Non-pigmented ciliary epithelial cell (primary cell): ENCODE measurements at places on chromosomes 3 and 15.

GRCh38 chr15:42608110-42608531 lies 32.7 kb downstream of the STARD9 start:
- DNase-seq = no peak

DNA sequence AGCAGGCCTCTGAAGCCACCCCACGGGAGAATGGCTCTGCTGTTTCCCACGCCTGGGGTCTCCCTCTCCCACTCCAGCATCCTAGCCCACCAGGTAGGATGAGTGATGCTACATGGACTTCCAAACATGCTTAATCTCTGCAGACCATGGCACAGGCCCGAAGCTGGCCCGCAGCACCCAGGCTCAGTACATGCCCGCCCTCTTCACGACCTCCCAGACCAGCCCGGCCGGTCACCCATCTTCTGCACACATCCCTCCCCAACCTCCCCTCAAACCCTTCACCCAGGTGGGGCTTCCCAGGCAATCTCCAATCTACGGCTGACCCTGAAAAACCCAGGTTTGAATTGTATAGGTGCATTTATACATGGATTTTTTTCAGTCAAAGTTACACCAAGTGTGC lies 264.0 kb downstream of the TJP1 start:
- DNase-seq = no peak

DNA sequence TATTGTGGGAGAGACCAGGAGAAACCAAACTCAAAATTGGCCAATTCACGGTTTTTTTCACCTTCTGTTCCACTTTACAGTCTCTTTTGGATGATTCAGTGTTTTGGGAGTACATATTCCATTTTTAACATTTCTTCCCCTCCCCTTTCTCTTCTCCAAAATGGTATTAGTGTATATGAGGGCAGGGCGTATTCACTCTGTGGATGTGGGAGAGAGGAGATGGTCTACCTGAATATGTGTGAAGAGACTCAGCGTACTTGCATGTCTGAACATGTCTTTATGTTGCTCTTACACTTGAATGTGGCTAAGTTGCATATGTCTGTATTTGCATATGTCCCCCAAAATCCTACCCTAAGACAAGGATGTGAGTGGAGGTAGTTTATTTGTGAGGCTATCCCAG lies 291.0 kb upstream of the PPP2R3A start:
- DNase-seq = no peak

- DNase-seq = no peak
These were observed 36.7 kb upstream of the MRPS22 start for GRCh38 chr3:139307072-139307491.

DNA sequence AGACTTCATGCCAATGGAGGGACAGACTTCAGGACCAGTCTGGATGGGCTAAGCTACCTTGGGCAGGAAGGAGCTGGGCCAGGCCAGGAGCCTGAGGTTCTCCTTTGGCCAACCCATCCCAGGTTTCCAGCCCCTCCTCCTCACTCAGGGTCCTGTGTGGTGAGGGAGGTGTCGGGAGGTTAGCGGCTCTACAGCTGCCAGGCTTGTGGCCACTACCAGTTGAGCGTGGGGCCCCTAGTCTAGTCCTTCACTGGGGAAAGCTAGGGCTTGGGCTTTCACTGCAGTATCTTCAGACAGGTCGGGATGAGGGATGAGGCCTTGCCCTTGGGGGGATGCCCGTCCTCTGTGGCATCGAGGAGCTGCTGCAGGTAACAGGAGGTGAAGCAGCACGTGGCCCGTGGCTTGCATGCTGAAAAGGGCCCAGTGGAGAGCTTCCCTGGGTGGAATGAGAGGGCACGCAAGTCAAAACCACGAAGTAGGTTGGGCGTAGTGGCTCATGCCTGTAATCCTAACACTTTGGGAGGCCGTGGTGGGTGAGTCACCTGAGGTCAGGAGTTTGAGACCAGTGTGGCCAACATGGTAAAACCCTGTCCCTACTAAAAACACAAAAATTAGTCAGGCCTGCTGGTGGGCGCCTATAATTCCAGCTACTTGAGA lies 8.5 kb upstream of the FANCD2 start:
- no peak for DNase-seq

DNA sequence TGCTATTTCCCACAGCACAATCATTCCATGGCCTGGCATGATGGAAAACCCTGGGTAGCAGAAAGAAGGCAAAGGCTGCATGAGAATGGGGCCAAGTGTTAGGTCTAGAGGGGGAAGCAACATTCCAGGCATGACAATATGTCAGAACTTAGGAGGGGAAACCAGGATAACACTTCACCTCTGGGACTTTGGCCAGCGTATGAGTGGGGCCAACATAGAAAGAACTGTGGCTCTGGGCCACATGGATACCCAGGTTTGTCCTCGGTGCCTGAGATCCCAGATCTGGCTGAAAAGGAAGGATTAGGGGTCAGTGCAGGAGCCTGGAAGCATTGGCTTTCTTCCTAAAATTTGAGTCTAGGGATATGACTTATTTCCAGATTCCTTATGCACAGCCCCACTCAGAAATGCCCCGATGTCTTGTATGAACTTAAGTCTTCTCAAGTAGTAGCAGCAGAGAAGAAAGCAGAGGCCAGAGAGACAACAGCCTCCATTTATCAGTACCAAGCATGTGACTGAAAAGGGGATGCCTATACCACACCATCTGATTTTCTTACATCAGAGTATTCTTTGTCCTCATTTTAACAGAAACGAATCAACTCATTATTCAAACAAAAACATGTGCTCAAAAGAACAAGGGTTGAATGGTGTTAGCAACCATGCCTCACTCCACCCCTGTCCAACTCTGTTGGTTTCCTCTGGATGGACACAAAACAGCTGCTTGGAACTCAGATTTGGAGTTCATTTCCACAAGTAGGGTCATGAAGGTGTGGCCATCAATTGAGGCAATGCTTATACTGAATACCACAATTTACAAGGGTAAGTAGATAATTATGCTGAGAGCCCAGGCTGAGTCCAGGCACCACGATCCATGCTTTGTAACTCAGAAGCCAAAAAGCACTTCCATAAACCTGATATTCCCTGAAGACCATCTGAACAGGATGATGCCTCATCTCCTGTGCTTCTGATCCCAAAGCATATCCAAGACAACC lies 43.7 kb upstream of the NDUFB4 start:
- no peak for DNase-seq

- DNase-seq = no peak
These were observed 161.6 kb downstream of the LPP start for GRCh38 chr3:188315553-188315952.

DNA sequence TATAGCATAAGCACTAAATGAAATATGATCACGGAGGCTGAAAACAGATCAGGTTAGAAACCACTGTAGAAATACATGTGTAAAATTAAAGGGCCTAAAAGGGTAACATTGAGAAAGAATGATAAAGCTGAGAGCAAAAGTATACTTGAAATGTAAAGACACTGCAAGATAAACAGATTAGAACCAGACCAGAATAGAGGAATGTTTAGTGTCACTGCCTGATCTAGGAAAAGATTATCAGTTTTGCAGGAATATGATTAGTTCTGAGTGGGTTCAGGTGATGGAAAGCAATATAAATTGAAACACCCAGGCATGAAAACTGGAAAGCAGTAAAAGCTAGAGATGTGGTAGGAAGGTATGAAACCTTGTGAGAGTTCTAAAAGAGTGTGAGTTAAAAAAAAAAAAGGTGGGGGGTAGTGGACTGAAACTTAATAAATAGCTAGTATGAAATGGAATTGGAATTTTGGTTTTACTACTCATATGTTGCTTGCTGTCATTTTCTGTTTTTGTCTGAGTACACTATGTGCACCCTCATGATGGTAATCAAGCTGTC lies 16.0 kb upstream of the C3orf38 start:
- no peak for DNase-seq

- DNase-seq = no peak
These were observed 1.2 kb upstream of the SHISA5 start for GRCh38 chr3:48505146-48505545.

DNA sequence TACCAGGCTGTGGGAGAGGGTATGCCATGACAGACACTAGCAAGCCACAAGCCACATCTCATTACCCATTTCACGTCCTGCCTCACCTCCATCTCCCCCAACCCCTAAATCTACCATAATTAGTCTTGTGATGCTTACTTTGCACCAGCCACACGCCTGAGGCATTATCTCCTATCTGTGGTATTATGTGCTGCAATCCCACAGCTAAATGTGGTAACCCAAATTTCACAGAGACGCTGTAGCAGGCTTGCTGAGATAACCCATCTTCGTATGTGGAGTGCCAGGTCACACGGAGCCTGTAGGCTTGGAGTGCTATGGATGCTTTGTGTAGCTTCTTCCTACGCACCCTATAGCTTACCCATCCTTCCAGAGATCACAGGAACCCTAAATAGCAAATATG lies 256.7 kb upstream of the KCNH8 start:
- DNase-seq = no peak

DNA sequence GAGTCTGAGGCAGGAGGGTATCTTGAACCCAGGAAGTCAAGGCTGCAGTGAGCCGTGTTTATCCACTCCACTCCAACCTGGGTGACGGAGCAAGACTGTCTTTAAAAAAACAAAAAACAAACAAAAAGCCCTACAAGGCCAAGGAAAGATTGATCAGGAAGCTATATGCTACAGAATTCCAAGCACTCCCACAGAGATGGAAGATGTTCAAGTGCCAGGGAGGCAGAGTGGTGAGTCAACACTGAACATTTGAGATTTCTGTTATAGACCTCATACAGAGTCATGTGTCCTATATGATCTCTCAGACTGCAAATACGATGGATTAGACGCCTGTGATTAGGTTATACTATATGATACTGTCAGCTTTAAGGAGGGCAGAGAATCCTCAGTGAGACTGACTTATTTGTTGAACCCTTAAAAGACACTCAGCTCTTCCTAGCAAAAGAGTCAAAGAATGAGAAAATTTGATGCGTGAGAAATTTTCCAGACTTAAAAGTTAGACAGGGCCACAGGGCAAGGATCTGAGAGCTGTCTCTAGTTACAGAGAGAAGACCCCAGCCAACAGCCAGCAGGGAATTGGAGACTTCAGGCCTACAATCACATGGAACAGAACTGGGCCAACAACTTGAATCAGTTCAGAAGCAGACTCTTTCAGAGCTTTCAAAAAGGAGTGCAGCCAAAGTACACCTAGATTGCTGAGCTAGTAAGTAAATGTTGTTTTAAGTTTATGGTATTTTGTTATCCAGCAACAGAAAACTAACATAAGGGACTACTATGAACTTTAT lies 107.6 kb downstream of the PIK3CB start:
- DNase-seq = no peak

- no peak for DNase-seq
These were observed 420.2 kb downstream of the FOXP1 start for GRCh38 chr3:71163198-71163918.

DNA sequence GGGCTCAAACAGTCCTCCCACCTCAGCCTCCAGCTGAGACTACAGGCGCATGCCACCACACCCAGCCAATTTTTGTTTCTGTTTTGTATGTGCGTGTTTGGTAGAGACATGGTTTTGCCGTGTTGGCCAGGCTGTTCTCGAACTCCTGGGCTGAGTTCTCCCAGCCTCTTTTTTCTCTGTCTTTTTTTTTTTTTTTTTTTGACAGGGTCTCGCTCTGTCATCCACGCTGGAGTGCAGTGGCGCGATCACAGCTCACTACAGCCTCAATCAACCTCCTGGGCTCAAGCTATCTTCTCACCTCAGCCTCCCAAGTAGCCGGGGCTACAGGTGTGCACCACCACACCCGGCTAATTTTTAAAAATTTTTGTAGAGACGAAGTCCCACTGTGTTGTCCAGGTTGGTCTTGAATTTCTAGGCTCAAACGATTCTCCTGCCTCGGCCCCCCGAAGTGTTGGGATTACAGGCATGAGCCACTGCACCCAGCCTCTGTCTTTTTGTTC lies 867 bp upstream of the DCAF1 start:
- no peak for DNase-seq

DNA sequence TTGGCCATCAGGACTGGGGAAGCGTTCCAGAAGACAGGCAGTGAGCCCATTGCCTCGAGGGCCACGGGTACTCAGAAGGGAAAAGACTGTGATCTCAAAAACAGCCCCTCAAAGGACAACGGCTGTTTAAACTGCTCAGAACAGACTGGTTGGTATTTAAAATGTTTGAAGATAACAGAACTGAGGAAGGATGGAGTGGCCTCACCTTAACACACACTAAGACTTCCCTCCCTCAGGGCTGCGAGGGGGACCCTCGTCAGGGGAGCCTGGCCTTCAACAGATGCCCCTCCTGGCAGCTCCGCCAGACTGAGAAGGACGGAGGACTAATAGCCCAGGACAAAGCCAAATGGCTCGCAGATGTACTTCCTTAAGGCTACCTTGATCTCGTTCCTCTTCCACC lies 2.6 kb downstream of the STIMATE start:
- DNase-seq = no peak

DNA sequence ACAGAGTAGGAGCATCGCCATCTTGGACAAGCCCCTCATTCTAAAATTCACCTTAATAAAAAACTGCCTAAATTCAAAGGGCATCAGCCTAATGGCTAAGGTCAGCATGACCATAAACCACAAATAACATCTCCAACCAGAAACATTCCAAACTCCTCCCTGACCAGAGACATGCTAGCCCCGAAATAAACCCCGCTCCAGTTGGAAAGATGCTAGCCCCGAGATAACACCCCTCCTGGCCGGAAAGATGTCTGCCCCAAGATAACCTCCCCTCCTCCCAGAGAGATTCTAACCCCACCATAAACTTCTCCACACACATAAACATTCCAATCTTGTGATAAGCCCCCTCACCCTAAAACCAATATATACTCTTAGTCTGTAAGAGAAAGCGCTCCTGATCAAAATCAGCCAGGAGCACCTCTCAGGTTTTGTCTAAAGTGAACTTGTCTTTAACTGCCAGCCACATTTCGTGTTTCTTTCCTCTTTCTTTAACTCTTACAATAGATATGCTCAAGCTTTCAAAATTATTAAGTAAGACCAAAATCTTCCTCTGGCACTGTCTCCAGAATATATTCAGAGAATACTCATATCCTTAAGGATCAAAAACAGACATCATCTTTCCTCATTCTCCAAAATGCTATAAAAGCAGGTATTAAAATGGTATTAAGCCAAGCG lies 104.1 kb downstream of the GSK3B start:
- no peak for DNase-seq

DNA sequence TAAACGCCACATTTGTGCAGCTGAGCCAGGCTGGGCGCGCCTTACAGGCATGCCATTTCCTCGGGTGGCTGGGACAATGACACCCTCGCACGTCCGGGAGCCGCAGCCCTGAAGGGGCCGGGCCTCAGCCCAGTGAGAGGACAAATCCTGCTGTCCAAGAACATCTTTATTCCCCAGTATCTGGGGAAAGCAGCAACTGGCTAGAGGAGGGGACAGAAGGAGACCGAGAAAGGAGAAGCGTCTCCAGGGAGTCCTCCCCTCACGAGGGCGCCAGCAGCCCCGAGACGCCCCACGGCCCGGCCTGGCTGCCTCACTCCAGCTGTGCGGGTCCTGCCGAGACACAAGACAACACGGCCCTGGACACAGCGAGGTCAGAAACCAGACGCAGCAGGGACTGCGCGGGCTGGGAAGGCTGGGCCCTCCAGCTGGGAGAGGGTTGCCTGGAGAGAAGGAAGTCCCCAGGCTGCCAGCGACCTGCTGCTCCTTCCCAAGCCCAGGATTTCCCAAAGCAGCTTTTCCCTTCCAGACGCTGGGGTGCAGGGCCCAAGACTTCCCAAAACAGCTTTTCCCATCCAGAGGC lies 130.2 kb downstream of the CHSY1 start:
- no peak for DNase-seq

GRCh38 chr3:46714728-46715506 lies 2.8 kb downstream of the PRSS50 start:
- DNase-seq = no peak
